Neural progenitor cell (in vitro differentiated cells): ENCODE measurements at places on chromosomes 7 and 10.

- no peaks in the 10 kb centered on the region for H3K36me3 ChIP-seq
- H3K27me3 ChIP-seq = no peaks in the 10 kb centered on the region
- no peak for DNase-seq
- no peaks in the 10 kb centered on the region for H3K4me1 ChIP-seq
- no peak overlapping the region for H3K27ac ChIP-seq
- H3K4me3 ChIP-seq = no peak overlapping the region
Observed at GRCh38 chr10:31557854-31558253, 238.8 kb downstream of the ZEB1 start.

GRCh38 chr7:117124591-117125220, 171.4 kb downstream of the ST7 start:
- H3K4me3 ChIP-seq = no peak overlapping the region
- no peaks in the 10 kb centered on the region for H3K27me3 ChIP-seq
- H3K4me1 ChIP-seq = peaks cover 12% of the 10 kb centered on the region
- no peaks in the 10 kb centered on the region for H3K36me3 ChIP-seq
- H3K27ac ChIP-seq = no peak overlapping the region

DNA sequence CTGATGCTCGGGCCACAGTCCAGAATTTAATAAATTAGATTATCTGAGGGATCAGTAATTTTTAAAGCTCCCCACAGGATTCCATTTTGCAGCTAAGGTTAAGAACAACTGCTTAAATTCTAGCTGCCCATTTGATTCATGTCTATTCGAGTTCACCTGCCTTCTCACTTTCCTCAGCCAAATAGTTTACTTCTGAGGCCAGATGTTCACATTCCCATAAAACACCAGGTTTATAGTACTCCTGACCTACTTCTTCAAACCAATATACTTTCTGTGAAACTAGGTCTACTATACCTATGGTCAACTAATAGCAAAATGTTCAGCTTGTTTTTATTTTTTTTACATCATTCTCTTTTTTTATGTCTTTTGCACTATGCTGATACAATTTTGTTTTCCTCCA, 86.3 kb downstream of the GPR158 start:
- no peak overlapping the region for H3K4me3 ChIP-seq
- H3K36me3 ChIP-seq = no peaks in the 10 kb centered on the region
- H3K27ac ChIP-seq = no peak overlapping the region
- peaks cover 15% of the 10 kb centered on the region for H3K4me1 ChIP-seq
- no peak for DNase-seq

GRCh38 chr10:79067241-79068202, 1.2 kb upstream of the ZMIZ1 start:
- peaks cover 19% of the 10 kb centered on the region for H3K4me1 ChIP-seq
- H3K27ac ChIP-seq = no peak overlapping the region
- H3K4me3 ChIP-seq = peak overlapping the region; percentile 95

DNA sequence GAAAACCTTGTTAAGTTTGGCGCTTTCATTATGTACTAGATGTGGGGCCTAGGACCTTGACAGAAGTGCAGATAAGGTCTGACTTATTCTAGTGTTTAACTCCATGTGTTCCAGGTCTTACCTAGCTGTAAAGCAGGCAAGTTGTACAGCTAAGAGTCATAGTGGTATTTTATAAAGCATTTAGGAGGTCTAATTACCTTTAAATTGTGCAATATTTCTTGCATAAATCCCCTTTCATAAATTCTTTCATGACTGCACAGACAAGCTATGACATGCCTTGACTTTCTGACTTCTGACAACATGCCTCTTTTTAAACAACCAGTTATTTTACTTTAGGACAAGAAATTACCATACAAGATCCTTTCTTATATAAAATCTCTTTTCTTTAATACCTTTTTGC, 151.6 kb upstream of the VSTM2A start:
- H3K4me3 ChIP-seq = no peak overlapping the region
- DNase-seq = no peak
- H3K36me3 ChIP-seq = peaks cover 4% of the 10 kb centered on the region
- no peaks in the 10 kb centered on the region for H3K27me3 ChIP-seq

DNA sequence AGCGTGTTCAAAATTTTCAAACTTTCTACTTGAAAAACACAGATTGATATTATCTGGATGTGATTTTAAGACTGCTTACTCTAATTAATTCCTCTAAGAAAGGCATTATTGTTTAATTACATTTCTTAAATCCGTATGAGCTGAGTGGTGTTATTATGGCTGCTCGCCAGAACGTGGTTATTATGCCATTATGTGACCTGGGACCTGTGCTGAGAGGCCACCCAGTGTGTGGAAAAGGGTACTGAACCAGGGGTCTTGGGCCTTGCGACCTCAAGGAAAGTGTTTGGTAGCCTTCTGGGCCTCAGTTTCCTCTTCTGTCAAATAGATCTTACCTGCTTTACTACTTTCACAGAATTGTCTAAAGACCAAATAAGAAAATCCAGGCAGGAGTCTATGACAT, 15.4 kb downstream of the LGI1 start:
- peaks cover 30% of the 10 kb centered on the region for H3K4me1 ChIP-seq
- no peaks in the 10 kb centered on the region for H3K27me3 ChIP-seq
- H3K36me3 ChIP-seq = no peaks in the 10 kb centered on the region
- H3K27ac ChIP-seq = no peak overlapping the region
- DNase-seq = no peak

GRCh38 chr10:77637532-77638320, at the start of gene KCNMA1:
KCNMA1 (minus strand) TSS chr10:77637808.
- peak within 1 kb of the TSS; percentile 88 for H3K4me3 ChIP-seq
- no peaks in the 10 kb centered on the region for H3K36me3 ChIP-seq
- H3K27me3 ChIP-seq = peaks cover 80% of the 10 kb centered on the region
- peaks cover 30% of the 10 kb centered on the region for H3K4me1 ChIP-seq
- DNase-seq = peak; percentile 68
- no peak within 1 kb of the TSS for H3K27ac ChIP-seq

GRCh38 chr7:6243168-6243567, 29.3 kb downstream of the CYTH3 start:
- no peak for DNase-seq
- no peaks in the 10 kb centered on the region for H3K27me3 ChIP-seq
- no peaks in the 10 kb centered on the region for H3K36me3 ChIP-seq
- peaks cover 3% of the 10 kb centered on the region for H3K4me1 ChIP-seq

DNA sequence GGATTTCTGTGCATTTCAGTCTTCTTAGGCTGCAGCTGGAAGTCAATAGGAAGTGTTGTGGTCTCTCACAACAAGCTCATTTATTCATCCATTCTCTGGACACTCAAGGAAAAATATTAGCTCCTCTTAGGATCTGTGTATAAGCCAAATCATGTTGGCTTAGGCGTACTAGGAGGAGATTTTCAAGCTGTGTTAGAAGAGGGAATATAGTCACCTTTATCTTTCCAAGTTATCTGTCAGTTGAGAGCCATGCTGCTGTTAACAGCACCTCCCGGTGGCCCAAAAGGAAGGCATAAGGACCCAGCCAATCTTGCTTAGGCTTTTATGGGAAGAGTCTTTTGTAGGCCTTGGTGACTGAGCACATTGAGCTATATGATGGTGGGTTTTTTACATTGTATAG, 220.0 kb downstream of the LRMDA start:
- H3K36me3 ChIP-seq = no peaks in the 10 kb centered on the region
- H3K4me3 ChIP-seq = no peak overlapping the region
- peak; percentile 55 for DNase-seq
- H3K27ac ChIP-seq = no peak overlapping the region

DNA sequence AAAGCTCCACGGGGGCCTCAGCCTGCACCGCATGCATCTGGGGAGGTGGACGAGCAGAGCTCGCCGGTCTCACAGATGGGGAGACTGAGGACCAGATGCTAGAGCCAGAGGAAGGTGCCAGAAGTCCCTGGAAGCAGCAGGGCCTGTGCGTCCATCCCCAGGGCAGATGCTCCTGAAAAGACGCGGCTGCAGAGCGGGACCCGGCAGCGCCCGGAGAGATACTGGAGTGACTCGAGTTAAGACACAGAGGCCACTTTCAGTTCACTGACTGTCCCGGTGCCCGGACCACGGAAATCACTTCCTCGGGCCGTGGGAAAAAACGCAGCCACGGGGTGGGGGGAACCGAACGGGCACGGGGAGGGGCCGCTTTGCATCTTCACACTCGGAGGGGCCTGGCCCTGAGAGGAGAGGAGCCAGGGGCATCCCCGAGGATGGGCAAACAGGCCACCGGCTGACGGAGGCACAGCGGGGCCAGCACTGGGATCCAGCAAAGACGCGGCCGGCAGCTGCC, 85.4 kb downstream of the FOXL3 start:
- no peaks in the 10 kb centered on the region for H3K36me3 ChIP-seq
- H3K27me3 ChIP-seq = peaks cover 22% of the 10 kb centered on the region
- H3K27ac ChIP-seq = no peak overlapping the region
- DNase-seq = no peak
- H3K4me1 ChIP-seq = peaks cover 28% of the 10 kb centered on the region
- no peak overlapping the region for H3K4me3 ChIP-seq

DNA sequence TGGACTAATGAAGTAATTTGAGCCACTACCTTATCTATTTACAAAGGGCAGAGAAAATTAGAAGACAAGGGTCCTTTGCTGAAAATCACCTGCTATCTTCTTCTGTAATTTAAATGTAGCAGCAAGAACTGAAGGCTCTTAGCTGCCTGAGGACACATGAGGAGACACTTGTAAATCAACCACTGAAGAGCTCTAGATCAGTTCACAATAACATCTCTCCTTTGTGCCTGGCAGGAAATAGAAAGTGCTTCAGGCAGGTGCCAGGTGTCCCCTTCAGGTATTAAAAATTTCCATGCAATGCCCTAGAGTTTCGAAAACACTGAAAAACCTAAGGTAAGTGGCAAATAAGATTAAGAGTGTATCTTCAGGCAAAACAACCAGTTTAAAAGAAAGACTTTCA, 474.6 kb downstream of the GRM8 start:
- H3K27me3 ChIP-seq = no peaks in the 10 kb centered on the region
- no peaks in the 10 kb centered on the region for H3K4me1 ChIP-seq
- H3K4me3 ChIP-seq = no peak overlapping the region
- H3K36me3 ChIP-seq = no peaks in the 10 kb centered on the region
- H3K27ac ChIP-seq = no peak overlapping the region

- no peaks in the 10 kb centered on the region for H3K27me3 ChIP-seq
- H3K36me3 ChIP-seq = no peaks in the 10 kb centered on the region
- DNase-seq = no peak
- H3K4me3 ChIP-seq = no peak overlapping the region
Observed at GRCh38 chr10:35946556-35946955, 304.5 kb upstream of the FZD8 start.

DNA sequence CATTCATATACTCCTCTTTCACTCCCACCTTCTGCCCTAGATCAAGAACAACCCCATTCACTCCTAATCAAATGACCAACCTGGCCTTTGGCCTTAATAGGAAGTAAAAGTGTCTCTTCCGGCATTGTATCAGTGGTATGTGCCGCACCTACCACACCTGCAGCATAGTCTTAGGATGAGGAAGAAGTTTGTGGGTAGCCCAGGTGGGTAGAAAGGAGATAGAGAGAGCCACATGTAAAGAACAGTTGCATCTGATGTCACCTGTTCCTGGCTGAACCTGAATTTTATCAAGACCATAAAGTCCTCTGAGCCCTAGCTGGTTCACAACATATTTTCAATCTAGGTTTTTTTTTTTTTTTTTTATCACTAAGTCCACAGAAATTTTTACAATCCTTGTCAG, 55.5 kb upstream of the PTPN12 start:
- no peak overlapping the region for H3K4me3 ChIP-seq
- H3K27me3 ChIP-seq = no peaks in the 10 kb centered on the region
- H3K4me1 ChIP-seq = no peaks in the 10 kb centered on the region
- no peak overlapping the region for H3K27ac ChIP-seq
- DNase-seq = no peak

DNA sequence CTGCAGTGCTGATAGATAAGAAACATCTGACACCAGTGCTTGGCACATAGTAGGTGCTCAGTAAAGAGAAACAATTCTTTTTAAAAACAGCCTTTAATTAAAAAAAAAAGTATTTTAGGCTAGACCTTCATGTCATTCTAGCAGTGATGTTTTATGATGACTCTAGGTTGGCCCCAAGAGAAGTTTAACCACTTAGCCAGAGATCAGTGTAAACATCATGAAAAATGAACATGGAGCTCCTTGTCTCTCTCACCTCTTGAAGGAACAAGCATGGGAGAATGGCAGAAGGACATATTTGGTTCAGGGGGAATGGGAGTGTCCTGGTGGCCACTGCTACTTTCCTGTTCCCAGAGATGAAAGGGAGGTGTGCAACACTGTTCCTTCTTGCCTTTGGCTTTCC, 641.0 kb downstream of the LRMDA start:
- no peak overlapping the region for H3K27ac ChIP-seq
- H3K27me3 ChIP-seq = no peaks in the 10 kb centered on the region
- H3K36me3 ChIP-seq = no peaks in the 10 kb centered on the region
- no peaks in the 10 kb centered on the region for H3K4me1 ChIP-seq
